ENCODE measurements at places on chromosomes 7 and 10. TPM values are rescaled to one million over a fixed set of nuclear protein-coding genes. Genes with fewer than 3 reads are reported as not detected.

The EEPD1 gene
- total RNA-seq, result 48.0 TPM

The DNAJB9 gene
- 11.5 TPM for total RNA-seq

The UBN2 gene
- 2.9 TPM for total RNA-seq

The TAS2R3 gene
- total RNA-seq, result not detected

The CHST12 gene
- 15.3 TPM for total RNA-seq

The FANK1 gene
- total RNA-seq, result 3.0 TPM

The FAM20C gene
- total RNA-seq, result 34.7 TPM

Measured in A549 treated with RU486 at 1 μM for 4 hours (cell line).